ENCODE measurements at places on chromosomes 6 and 20. TPM values are rescaled to one million over a fixed set of nuclear protein-coding genes. Genes with fewer than 3 reads are reported as not detected.

GRCh38 chr6:152472325-152472724 lies 164.8 kb downstream of the SYNE1 start:
- no peak overlapping the region for H3K27ac ChIP-seq
- no peaks in the 10 kb centered on the region for H3K27me3 ChIP-seq
- no peaks in the 10 kb centered on the region for H3K36me3 ChIP-seq

The RTF2 gene
- 128 TPM for polyA plus RNA-seq

GRCh38 chr6:95660544-95660943 lies 83.2 kb downstream of the MANEA start:
- no peaks in the 10 kb centered on the region for H3K4me1 ChIP-seq
- no peak overlapping the region for H3K27ac ChIP-seq
- H3K4me3 ChIP-seq: no peak overlapping the region
- no peaks in the 10 kb centered on the region for H3K27me3 ChIP-seq
- H3K36me3 ChIP-seq: no peaks in the 10 kb centered on the region

The BCL2L1 gene
- polyA plus RNA-seq: 64.2 TPM

DNA sequence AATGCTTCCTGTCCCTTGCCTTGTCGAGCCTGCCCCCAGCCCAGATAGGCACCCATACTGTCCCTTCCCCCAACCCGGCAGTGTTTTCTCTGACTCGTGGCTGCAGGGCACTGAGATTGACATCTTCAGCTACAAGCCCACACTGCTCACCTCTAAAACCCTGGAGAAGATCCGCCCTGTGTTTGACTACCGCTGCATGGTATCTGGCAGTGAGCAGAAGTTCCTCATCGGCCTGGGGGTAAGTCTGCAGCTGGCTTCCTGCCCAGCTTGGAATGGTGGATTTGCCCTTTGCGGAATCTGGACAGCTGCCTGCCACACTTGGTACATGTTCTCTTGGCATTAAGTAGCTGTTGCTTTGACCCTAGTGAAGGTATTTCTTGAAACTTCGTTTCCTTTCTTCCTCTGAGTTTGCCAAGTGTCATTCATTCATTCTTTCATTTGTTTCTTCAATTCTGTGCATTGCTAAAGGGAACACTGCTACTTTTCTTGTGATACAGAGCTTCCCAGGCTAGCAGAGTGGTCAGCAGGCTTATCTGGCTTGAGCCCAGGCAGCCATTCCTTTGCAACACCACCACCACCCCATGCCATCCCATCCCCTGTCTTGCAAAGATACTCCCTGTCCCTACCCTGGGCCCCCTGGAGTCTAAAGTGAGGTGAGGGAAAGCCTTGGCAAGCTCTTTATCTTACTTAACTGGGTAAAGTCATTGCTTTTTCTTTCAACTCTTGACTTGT lies 26.2 kb downstream of the CCDC167 start:
- H3K27me3 ChIP-seq: no peaks in the 10 kb centered on the region
- H3K27ac ChIP-seq: no peak overlapping the region
- peaks cover 62% of the 10 kb centered on the region for H3K36me3 ChIP-seq
- H3K4me3 ChIP-seq: no peak overlapping the region

The LTA gene
- polyA plus RNA-seq: 0.27 TPM

GRCh38 chr6:132598473-132598872 lies 8.9 kb upstream of the TAAR5 start:
- H3K27ac ChIP-seq: no peak overlapping the region
- H3K4me3 ChIP-seq: no peak overlapping the region
- no peak for DNase-seq
- no peaks in the 10 kb centered on the region for H3K36me3 ChIP-seq
- H3K4me1 ChIP-seq: no peaks in the 10 kb centered on the region

The SLC22A7 gene
- polyA plus RNA-seq: 2.2 TPM

The GPLD1 gene
- 12.7 TPM for polyA plus RNA-seq

The ADGB gene
- 0.98 TPM for polyA plus RNA-seq

DNA sequence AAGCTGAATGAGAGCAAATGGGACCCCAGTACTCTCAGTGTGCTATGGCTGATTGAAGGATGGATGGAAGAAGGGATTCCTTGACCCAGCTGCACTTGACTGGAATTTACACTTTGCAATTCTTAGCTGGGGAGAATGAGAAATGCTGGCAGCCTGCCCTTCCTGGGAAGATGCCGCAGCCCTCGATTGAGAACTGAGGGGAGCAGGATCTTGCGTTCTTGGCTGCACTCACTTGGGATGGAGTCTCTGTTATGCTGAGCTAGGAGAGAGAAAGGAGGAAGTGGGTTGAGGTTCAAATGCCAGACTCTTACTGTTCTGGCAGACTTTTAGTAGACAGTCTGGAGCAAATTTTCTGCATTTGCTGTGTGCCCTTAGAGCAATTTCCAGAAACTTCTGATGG lies 221.2 kb downstream of the FNDC1 start:
- no peaks in the 10 kb centered on the region for H3K4me1 ChIP-seq
- H3K4me3 ChIP-seq: no peak overlapping the region
- H3K27ac ChIP-seq: peak overlapping the region; percentile 19
- H3K27me3 ChIP-seq: no peaks in the 10 kb centered on the region
- no peaks in the 10 kb centered on the region for H3K36me3 ChIP-seq

The CPNE5 gene
- 73.1 TPM for polyA plus RNA-seq

DNA sequence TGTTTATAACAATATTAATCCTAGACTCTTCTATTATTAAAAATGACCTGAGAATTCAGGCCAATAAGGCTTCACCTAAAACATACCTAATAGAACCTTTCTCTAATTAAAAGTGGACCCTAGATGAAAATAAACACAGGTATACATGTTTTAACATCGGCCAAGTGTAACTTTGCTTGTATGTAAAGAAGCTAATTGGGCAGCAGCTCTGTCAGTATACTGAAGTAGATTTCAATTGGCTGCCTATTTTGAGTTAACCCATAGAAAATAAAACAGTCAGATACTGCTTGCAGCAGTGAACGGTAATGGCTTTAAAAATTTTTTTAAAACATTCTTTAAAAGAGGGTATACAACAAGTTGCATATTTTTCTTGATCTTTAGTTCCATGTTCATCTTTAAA lies 67.3 kb downstream of the PDSS2 start:
- no peaks in the 10 kb centered on the region for H3K27me3 ChIP-seq
- no peak overlapping the region for H3K4me3 ChIP-seq
- no peaks in the 10 kb centered on the region for H3K36me3 ChIP-seq
- DNase-seq: no peak
- no peaks in the 10 kb centered on the region for H3K4me1 ChIP-seq
- H3K27ac ChIP-seq: no peak overlapping the region

- H3K27ac ChIP-seq: no peak overlapping the region
- H3K36me3 ChIP-seq: peaks cover 73% of the 10 kb centered on the region
- no peaks in the 10 kb centered on the region for H3K27me3 ChIP-seq
- peaks cover 26% of the 10 kb centered on the region for H3K4me1 ChIP-seq
- no peak for DNase-seq
- no peak overlapping the region for H3K4me3 ChIP-seq
These were observed 3.1 kb downstream of the B3GALT4 start for GRCh38 chr6:33279971-33280511.

DNA sequence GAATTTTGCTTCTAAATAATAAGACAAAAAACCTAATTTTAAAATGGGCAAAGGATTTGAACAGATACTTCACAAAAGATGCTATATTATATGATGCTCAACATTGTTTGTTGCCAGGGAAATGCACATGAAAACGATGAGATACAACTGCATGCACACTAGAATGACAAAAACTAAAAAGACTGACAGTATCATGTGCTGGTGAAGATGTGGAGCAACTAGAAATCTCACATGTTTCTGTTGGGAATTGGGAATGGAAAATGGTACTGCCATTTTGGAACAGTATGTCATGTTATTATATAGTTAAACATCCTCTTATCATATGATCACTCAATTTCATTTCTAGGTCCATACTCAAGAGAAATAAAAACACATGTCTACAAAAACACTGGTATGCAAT lies 13.4 kb upstream of the SNX9 start:
- no peak for DNase-seq
- no peaks in the 10 kb centered on the region for H3K36me3 ChIP-seq
- H3K4me3 ChIP-seq: no peak overlapping the region
- no peaks in the 10 kb centered on the region for H3K4me1 ChIP-seq
- H3K27me3 ChIP-seq: no peaks in the 10 kb centered on the region

GRCh38 chr6:138517635-138518034 lies 18.3 kb upstream of the NHSL1 start:
- H3K27ac ChIP-seq: no peak overlapping the region
- H3K4me3 ChIP-seq: no peak overlapping the region
- peaks cover 8% of the 10 kb centered on the region for H3K4me1 ChIP-seq
- H3K27me3 ChIP-seq: no peaks in the 10 kb centered on the region
- no peaks in the 10 kb centered on the region for H3K36me3 ChIP-seq

- H3K27ac ChIP-seq: no peak overlapping the region
- no peaks in the 10 kb centered on the region for H3K36me3 ChIP-seq
- H3K27me3 ChIP-seq: no peaks in the 10 kb centered on the region
- no peak overlapping the region for H3K4me3 ChIP-seq
- no peaks in the 10 kb centered on the region for H3K4me1 ChIP-seq
These were observed 199.6 kb downstream of the ISM1 start for GRCh38 chr20:13420625-13421024.

- peaks cover 29% of the 10 kb centered on the region for H3K4me1 ChIP-seq
- no peak overlapping the region for H3K27ac ChIP-seq
- no peaks in the 10 kb centered on the region for H3K36me3 ChIP-seq
- H3K27me3 ChIP-seq: no peaks in the 10 kb centered on the region
- no peak for DNase-seq
- H3K4me3 ChIP-seq: no peak overlapping the region
These were observed 15.9 kb upstream of the ITPR3 start for GRCh38 chr6:33604941-33605854.

GRCh38 chr6:4459996-4460395 lies 316.2 kb upstream of the CDYL start:
- peaks cover 18% of the 10 kb centered on the region for H3K4me1 ChIP-seq
- no peaks in the 10 kb centered on the region for H3K36me3 ChIP-seq
- no peak overlapping the region for H3K4me3 ChIP-seq
- no peak for DNase-seq

DNA sequence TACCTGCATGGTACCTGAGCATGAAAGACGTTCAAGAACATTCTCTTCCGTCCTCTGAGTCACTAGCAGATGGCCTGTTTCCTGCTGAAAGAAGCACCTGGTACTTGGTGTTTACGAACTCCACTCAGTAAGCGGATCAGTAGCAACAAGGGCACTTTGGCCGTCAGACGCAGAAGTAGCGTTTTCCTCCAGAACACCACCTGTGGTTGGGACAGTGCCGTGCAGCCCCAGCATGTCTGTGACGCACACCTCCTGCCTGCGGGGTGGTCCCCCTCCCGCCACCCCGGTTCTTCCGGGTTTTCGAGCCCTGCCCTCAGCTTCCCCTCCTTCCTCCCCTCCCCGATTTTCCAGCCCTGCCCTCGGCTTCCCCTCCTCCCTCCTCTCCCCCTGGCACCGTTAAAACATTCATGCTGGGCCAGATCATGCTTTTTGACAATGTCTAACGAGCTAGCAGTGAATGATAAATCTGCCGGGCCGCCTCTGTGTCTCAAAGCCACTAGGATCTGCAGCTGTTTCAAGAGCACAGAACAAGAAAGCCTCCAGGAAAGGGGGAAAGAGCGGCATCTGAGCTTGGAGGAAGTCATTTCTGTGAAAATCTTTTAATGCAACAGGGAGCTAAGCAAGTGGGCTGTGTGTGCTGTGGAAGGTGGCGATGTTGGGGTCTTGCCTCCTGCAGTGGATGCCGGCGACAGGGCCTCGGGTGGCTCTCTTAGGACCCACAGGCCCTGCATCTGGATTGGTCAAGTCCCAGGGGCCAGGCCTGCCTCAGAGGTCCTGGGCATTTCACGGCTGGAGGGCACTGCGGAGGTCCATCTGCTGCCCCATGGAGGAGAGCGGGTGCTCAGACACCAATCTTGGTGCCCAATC lies 207.9 kb downstream of the ERMARD start:
- H3K36me3 ChIP-seq: no peaks in the 10 kb centered on the region
- H3K4me3 ChIP-seq: no peak overlapping the region
- peaks cover 3% of the 10 kb centered on the region for H3K27me3 ChIP-seq
- H3K27ac ChIP-seq: no peak overlapping the region
- peaks cover 35% of the 10 kb centered on the region for H3K4me1 ChIP-seq

GRCh38 chr6:160247457-160247883 lies 11.2 kb downstream of the SLC22A2 start:
- no peak overlapping the region for H3K4me3 ChIP-seq
- no peaks in the 10 kb centered on the region for H3K36me3 ChIP-seq
- H3K27me3 ChIP-seq: no peaks in the 10 kb centered on the region
- H3K27ac ChIP-seq: no peak overlapping the region
- DNase-seq: no peak

DNA sequence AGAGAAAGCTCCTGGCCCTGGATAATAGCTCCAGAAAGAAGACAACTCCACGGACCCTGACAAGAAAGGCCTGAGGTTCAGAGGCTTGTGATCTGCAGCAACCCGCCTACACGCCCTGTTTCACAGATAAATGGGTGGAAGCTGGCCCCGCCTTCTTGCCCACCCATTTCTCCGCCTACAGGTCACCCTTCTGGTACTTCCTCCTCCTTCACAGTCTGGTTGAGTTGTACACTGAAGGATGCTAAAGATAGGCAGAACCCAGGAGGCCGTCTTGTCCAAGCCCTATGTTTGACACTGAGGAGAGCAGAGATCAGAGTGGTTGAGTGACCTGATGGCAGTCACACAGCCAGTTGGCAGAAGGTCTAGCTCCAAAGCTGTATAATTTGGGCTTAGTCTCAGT lies 34.2 kb upstream of the MDGA1 start:
- no peaks in the 10 kb centered on the region for H3K27me3 ChIP-seq
- no peaks in the 10 kb centered on the region for H3K4me1 ChIP-seq
- no peak overlapping the region for H3K4me3 ChIP-seq
- no peak for DNase-seq
- no peaks in the 10 kb centered on the region for H3K36me3 ChIP-seq

- H3K36me3 ChIP-seq: no peaks in the 10 kb centered on the region
- H3K27me3 ChIP-seq: no peaks in the 10 kb centered on the region
- H3K27ac ChIP-seq: no peak overlapping the region
These were observed 52.1 kb upstream of the SNX9 start for GRCh38 chr6:157770946-157771345.

- H3K27ac ChIP-seq: no peak overlapping the region
- no peaks in the 10 kb centered on the region for H3K4me1 ChIP-seq
- no peaks in the 10 kb centered on the region for H3K27me3 ChIP-seq
These were observed 31.8 kb downstream of the ZNF831 start for GRCh38 chr20:59195316-59195993.

DNA sequence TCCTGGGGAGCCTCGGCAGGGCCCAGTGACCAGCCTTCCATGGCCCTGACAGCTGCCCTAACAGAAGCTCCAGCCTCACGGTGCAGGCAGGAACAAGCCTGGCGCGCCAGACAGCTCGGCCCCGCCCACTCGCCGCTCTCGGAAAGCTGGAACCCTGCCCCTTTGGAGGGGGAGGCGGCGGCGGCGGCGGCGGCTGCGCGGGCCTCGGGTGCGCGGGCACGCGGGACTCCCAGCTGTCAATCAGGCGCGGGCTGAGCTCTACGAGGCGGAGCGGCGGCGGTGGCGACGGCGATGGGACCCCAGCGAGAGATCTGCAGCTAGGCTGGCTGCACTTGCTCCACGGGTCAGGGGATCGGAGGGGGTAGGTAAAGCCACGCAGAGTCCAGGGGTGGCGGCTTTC lies at the start of gene NRSN1:
TSS of gene NRSN1 (plus strand) at position 236 of the 400 bp plus-strand sequence. CDS start 8,113 bp downstream, outside the sequence.
- H3K4me3 ChIP-seq: peak within 1 kb of the TSS; percentile 46
- H3K27me3 ChIP-seq: no peaks in the 10 kb centered on the region
- no peak within 1 kb of the TSS for H3K27ac ChIP-seq
- H3K4me1 ChIP-seq: peaks cover 10% of the 10 kb centered on the region
- H3K36me3 ChIP-seq: no peaks in the 10 kb centered on the region

All from spinal cord (tissue), 10 donors.